ENCODE measurements at places on chromosomes 2 and 18.

DNA sequence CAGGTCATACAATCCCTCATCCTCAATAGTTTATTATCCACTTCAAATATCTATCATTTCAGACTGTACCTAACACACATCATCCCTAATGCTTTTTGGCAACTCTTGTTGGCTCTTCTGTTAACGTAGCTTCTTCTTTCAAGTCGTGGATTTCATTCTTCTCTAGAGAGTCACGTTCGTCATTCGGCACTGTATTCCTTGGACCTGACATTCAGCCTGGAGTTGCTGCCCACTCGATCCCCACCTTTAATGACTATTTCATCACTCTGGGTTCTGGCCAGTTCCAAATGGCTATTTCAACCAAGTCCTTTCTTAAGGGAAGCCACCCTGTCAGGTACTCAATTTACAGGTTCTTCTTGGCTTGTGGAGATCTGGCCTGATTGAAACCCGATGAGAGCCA, 192.2 kb upstream of the RASGRP3 start:
- no peak for DNase-seq

DNA sequence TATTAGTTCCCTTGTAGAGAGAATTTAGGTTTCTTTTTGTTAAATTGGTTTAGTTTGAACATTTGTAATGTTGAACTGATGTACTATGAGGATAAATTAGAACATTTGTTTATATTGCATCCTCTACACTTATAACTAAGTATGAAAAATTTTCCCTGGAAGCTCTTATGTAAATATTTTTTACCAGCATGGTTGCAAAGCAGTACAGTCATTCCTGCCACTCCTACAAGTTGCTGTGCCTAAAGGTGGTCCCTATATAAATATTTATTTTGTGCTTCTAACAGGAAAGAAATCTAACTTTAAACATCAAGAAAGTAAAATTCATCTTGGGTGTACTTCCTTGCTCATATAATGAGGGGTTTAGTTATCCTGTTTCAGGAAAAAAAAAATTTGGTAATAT, 14.2 kb downstream of the TWSG1 start:
- DNase-seq, result no peak

GRCh38 chr18:74171910-74172606, 23.7 kb downstream of the TIMM21 start:
- no peak for DNase-seq

DNA sequence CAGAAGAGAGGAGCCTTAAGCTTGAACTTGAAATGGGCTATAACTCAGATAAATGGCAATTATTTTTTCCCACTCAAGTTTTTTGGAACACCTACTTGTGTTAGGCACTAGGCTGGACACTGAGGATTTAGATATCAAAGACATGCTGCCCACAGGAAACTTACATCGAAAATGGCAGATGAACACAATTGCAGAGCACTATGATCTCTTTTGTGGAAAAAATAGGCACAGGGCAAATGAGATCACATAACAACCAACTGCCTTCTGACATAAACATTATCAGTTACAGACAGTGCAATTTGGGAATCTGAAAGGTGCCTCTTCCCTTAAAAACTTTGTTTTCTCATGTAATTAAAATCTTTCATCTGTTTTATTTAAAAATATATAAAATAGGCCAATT, 3.8 kb upstream of the IRS1 start:
- no peak for DNase-seq

GRCh38 chr2:117996525-117996924, 17.3 kb downstream of the CCDC93 start:
- no peak for DNase-seq

DNA sequence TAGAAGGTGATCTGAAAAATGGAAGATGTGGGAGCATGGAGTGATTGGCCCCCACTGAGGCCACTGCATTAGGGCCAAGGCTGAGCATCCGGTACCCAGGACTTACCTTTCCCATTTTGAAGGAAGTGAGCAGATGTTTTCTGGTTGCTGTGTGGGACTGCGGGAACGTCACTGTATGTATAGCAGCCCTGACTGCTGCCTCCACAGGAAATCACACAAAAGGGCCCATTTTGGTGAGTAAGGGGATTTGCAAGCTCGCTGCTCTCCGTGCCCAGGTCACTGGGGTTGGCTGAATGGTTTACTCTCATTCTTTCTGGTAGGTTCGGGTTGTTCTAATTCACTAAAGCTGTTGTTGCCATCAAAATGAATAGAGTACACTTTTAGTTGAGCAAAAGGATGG, at the start of gene CRYGB:
CRYGB (minus strand) TSS at position 153 of the 400 bp plus-strand sequence; CDS start at position 115, 38 bp downstream.
- no peak for DNase-seq

DNA sequence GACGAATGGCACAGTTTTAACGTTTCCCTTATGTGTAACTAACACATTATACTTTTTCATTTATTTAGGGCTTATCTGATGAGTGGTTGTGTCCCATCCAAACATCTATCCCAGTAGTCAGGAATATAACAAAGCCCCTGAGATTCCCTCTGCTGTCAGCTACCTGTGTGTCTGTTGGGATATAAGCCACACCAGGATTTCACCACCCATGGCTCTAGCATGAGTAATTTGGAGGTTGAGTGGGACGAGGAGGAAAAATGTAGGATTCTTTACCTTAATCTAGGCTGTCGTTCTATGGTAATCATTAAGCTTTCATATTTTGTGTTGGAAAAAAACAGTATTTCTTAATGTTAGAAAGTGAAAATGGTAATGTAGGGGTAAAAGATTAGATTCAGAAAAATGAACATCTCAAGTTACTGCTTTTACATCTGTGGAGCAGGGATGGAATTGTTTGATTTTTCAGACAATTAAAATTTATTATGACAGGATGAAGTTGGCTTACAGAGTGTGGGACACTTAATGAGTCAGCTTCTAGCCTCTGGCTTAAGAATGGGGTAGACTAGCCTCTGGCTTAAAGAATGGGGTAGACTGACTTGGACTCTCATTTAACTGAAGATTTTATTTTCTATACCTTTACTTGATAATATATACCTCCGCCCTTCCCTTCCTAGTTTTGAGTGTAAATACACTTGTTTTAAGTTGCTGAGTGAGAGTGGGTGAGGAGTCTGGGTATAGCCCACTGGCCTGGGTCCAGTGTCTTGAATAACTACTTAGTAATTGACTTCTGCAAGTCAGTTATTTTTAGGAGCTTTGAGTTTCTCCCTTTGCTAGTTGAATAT, 88.5 kb upstream of the RANBP2 start:
- no peak for DNase-seq

DNA sequence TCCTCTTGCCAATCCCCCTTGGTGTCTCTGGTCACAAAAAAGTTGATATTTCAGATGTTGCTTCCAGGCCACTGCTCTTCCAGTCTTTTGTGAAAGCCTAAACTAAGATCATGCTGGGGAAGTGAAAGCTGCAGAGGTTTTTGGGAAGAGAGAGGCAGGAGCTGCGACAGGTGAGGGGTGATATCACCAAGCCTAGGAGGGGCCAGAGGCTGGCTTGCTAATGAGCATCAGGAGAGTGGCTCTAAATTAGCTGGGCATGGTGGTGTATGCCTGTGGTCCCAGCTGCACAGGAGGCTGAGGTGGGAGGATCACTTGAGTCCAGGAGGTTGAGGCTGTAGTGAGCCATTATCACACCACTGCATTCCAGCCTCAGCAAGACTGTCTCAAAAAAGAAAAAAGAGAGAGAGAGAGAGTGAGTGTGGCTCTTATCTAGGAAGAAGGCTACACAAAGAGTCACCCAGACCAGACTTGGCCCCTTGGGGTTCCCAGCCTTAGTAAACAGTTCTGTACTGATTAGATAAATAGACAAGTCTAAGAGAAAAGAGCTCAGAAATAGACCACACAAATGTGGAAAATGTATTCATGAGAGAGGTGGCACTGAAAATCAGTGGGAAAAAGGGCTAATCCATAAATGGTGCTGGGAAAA, 14.6 kb upstream of the CDK5R2 start:
- DNase-seq, result no peak

- no peak for DNase-seq
These were observed 81.2 kb downstream of the EIPR1 start for GRCh38 chr2:3296182-3296972.

DNA sequence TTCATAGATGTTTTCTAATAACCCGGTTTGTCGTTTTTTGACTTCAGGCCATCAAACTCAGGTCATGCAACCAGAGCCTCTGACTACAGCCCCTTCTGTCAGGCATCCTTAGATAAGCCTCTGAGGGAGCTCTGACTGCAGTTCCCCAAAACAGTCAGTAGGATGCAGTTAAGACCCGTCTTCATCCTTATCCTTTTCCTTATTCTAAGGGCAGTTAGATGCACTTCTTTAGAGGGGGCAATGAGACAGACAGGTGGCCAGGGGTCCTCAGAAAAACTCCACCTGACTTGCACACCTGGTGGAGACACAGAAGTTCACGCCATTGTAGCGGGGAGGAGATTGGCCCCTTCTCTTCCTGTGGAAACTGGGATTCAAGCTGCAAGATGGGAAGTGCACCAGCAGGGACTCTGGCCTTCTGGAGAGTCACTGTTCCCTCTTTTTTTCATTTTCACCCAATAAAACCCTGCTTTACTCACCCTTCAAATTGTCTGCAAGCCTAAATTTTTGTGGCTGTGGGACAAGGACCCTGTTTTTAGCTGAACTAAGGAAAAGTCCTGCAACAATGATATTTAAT, 104.8 kb upstream of the TFPI start:
- no peak for DNase-seq

DNA sequence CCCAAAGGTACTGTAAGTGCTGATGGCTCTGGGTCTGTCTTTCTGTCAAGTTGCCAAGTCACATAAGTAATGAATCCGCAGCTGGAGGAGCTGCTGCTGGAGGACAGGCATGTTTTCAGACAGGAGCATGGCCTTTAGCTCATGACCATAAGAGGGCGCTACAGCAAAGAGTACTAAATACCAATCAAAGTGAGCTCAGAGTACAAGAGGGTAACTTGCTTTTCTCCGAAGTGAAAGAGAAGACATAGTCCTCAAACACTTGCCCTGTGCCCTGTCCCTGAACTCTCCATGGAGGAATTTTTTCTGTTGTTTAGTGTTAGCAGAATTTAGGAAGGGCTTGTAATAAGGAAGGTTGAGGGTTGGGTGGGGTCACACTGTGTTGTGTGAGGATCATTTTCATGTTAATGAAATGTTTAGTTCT, 58.0 kb upstream of the EML6 start:
- no peak for DNase-seq

- no peak for DNase-seq
These were observed 196.9 kb downstream of the HAUS1 start for GRCh38 chr18:46301081-46301480.

DNA sequence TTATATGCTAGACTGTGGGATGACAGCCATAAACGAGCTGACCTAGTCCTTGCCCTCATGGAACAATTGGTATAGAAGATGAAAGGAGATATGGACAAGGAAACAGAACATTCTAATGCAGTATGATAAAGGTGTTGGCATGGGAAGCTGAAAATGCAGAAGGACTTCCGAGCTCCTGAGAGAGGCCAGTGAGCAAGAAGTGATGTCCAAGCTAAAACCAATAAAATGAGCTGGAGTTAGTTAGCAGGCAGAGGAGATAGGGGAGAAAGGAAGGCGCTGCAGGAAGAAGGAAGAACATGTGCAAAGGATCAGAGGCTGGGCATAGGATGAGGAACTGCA, 64.5 kb downstream of the BOD1L2 start:
- DNase-seq, result no peak

DNA sequence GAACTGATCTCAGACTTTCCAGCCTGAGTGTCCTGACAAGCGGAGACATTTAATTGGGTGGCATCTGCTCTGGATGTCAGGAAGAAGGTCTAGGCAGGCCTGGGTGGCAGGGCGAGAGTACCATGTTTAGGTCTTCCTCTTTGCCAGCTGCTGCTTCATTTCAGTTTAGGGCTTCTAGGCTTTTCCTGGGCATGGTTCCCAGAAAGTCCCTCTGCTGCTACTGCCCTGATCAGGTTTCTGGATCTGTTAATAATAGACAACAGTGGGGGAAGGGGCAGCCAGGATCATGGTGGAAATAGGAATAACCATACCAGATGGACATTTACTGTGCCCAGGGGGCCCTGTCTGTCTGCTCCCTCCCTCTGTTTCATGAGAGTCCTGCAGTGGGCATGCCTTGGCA, 2.3 kb upstream of the PLCD4 start:
- no peak for DNase-seq

GRCh38 chr18:48795696-48796095, 155.1 kb downstream of the SMAD7 start:
- no peak for DNase-seq

DNA sequence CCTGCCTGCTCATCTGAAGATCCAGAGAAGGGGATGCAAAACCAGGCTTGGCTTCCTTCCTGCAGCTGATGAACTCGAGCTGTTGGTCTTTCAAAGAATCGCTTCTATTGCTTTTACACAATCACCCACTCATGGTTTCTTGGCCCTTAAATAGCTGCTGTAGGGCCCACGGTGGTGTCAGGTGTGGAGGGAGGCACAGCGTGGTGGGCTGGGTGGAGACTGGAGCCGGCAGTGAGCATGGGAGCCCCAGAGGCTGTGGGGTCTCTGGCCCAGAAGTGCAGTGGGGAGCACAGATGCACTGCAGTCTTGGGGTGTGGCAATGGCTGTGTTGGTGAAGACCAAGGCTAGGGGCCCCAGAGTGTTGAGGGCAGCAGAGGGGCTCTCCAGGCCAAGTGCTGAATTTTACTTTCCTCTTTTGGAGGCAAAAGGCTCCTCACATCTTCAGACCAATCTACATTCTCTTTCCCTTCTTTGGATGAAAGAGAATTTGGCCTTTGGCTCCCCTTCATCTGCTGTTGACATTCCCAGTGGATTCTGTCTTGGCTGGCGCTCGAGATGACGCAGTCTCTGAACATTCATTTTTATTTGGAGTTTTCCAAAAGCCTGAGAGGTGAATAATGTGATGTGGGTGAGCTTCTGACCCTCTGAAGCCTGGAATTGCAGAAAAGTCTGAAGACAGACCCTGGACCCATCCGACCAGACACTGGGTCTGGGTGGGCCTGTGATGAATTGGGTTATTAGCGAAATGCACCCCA, 70.1 kb upstream of the ASB18 start:
- no peak for DNase-seq

- no peak for DNase-seq
These were observed 186.2 kb downstream of the CYP26B1 start for GRCh38 chr2:71961289-71962027.

- no peak for DNase-seq
These were observed 104.9 kb downstream of the RBMS1 start for GRCh38 chr2:160388464-160389263.

DNA sequence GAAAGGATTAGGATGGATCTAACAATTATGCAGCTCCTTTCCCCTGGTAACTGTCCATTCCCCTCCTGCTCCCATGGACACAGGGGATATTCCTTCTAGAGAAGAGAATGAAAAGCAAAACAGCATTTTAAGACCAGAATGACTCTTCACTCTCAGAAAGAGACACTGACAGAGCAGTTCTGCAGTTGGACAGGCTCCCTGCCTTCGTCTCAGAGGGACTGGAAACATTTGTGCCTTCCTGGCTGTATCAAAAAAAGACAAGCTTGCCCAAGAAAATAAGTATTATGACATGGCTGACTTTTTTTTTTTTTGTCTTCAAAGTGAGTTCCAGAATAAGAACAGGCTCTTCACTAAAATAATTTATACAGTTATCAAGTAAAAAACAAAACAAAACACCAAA, 9.5 kb downstream of the PID1 start:
- no peak for DNase-seq

DNA sequence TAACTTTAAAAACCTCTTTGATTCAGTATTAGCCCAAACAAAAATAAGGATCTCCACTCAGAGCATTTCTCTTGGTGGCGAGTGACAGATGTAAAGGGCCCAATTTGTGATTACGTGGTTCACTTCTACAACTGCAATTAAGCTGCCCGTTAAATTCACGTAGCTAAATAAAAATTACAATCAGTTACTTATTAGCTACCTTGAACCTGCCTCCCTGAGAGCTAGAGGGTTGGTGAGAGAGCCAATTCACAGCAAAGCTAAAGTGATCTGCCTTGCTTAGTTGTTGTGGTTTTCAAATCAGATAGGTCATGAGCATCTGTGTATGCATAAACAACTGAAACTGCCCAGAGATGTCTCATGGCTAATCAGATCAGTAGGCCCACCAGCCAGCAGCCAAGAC, 156.7 kb downstream of the RNF152 start:
- no peak for DNase-seq

Data from D721Med (cell line).